ENCODE measurements at places on chromosomes 11 and 22.

DNA sequence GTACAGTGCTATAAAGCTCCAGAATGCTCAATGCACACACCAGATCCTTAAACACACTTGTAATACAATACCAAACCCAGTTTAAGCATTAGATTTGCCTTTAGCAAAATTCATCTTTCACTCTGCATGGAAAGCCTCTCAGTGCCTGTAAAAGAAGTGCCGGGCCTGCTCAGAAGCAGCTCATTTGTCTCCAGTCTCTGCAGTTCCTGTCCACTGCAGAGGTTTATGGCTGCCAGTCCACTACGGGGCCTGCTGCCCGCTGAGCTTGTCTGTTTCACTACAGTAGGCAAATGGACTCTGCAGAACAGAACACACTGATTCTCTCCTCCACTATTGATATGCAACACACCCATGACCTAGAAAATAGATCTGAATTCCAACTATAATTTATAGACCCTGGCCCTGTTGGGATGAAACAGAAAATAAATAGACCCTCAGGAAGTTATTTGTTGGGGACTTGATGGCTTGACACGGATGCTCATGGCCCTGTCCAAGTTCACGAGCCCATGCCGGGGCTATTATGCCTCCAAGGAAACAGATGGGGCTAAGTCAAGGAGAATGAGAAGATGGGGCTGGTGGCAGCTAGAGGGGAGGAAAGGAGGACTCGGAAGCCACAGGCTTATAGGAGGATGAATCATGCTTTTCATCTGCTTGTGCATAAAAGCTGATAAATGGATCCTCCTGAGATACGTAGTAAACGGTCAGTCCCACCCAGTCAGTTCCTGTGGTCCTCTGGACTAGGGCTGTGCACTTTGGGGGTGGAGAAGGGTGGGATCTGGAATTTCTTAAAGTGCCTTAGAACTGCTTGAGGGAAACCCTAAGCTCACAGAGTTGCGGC lies 416.8 kb upstream of the TENM4 start:
- peak; percentile 19 for DNase-seq

DNA sequence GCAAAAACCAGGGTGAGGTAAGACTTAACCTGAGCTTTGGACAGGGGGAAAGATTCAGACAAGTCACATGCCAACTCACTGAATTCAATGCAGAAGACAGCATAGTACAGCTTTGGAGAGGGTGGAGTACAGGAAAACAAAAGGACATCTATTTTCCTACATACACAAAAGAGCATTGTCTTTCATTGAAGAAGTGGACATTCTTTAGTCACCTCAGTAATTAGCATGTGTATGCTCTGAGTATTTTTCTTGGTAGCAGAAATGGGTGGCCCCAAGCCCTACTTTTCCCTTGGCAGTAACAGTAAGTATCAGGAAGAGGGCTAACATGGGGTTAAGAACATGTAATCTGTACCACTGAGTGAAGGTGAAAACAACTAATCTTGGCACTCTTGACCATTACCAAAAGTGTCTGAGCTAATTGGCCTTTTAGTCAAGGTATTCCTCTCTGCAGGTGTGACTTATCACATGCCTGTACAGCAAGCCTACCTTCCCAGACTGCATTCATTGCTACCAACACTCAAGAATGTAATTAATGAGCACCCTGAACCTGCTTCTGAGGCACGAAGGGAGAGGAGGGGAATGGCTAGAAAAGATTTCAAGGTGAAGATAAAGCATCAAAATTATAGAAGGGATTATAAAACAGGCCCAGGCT lies 33.9 kb downstream of the SYTL2 start:
- no peak for DNase-seq

DNA sequence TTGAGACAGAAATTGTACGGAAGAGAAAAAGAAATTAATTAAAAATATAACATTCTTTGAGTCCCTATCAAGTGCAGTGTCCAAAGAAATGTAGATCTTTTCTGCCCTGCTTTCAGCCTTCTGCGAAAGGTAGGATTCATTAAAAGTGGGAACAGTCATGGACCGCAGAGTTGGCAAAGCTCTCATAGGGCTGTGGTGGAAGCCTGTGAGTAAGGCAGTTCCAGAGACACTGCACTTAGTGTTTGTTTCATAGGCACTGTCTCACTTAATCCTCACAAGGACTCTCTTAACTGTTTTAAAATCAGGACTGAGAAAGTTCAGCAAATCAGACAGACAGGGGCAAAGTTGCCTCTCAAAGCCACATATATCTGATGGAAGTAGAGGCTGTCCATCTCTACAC lies 5.5 kb downstream of the MRGPRX2 start:
- DNase-seq: no peak

DNA sequence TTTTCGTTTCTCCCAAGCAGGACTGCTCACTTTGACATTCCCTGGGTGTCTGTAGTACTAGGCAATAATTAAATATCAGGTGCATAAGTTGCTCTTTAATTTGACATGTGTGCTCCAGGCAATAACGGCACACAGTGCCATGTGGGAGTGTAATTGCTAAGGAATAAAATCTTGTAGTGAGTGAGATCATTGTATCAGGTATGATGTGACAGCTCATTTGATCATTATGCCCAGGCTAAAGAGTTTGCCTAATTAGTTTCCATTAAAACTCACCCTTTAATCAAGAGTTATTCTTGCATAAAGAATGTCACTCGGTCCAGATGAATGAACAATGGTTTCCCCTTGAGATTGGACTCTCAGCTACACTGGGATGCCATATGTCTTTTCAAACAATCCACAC lies 220.0 kb downstream of the INSC start:
- DNase-seq: no peak

GRCh38 chr11:45108070-45109064 lies 38.1 kb upstream of the PRDM11 start:
- no peak for DNase-seq

All from cardiac muscle cell (in vitro differentiated cells and primary cell).